ENCODE measurements at places on chromosomes 2 and 18.

- DNase-seq, result no peak
Observed at GRCh38 chr2:23327416-23327815, 57.6 kb upstream of the KLHL29 start.

- no peak for DNase-seq
Observed at GRCh38 chr2:135685361-135685760, 56.3 kb upstream of the UBXN4 start.

DNA sequence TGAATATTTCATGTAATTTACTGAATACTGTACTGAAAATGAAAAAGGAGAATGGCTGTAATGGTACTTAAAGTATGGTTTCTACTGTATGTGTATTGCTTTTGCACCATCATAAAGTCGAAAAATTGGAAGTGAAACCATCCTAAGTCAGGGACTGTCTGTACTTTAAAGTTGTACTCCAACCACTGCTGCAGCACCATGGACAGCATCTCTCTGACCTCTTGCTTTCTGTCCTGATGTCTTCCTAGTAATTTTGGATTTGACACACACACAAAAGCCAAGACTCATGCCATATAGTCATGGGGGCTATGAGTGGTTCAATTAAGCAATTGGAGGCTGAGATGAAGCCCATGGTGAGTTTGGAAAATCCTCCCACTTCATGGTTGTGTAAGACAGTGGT, 256.3 kb upstream of the PKDCC start:
- no peak for DNase-seq

- DNase-seq, result no peak
Observed at GRCh38 chr2:121245913-121246312, 39.1 kb downstream of the TFCP2L1 start.

GRCh38 chr2:226644399-226644865, 155.2 kb downstream of the IRS1 start:
- no peak for DNase-seq

DNA sequence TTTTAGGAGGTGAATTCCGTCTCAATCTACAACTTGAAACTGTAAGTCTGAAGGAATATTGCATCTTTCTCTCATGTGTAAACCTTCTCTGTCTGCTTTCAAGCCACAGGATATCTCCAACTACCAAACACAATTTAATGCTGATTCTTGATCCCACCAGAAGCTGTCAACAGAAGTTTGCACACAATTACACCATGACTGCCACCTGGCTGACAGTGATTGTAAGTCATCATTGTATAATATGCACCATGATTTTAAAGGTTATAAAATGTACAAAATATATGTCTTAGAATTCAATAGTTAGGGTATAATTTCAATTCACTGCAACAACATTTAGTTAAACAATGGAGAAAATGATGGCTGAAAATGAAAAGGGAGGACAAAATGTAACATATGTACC, 18.4 kb downstream of the PREPL start:
- peak; percentile 40 for DNase-seq

DNA sequence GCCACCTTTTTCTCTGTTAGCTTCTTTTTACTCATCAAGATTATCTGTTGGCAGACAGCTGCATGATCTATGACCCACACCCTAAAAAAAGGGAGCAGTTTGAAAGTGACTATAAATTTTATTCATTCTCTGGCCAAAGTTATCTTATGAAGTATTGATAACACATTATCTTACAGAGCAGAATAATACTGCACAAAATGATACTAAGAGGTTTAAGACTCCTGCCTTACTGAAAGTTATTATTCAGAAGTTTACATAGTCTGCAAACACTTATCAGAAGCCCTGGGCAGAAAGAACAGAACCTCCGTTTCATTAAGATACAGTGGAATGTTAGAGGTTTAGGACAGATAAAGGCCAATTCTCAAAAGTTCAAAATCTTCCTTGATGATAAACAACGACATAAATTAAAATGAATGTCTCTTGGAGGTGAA, 78.2 kb downstream of the ZEB2 start:
- DNase-seq, result no peak

- DNase-seq, result no peak
Observed at GRCh38 chr2:20521682-20522189, 74.9 kb downstream of the RHOB start.

DNA sequence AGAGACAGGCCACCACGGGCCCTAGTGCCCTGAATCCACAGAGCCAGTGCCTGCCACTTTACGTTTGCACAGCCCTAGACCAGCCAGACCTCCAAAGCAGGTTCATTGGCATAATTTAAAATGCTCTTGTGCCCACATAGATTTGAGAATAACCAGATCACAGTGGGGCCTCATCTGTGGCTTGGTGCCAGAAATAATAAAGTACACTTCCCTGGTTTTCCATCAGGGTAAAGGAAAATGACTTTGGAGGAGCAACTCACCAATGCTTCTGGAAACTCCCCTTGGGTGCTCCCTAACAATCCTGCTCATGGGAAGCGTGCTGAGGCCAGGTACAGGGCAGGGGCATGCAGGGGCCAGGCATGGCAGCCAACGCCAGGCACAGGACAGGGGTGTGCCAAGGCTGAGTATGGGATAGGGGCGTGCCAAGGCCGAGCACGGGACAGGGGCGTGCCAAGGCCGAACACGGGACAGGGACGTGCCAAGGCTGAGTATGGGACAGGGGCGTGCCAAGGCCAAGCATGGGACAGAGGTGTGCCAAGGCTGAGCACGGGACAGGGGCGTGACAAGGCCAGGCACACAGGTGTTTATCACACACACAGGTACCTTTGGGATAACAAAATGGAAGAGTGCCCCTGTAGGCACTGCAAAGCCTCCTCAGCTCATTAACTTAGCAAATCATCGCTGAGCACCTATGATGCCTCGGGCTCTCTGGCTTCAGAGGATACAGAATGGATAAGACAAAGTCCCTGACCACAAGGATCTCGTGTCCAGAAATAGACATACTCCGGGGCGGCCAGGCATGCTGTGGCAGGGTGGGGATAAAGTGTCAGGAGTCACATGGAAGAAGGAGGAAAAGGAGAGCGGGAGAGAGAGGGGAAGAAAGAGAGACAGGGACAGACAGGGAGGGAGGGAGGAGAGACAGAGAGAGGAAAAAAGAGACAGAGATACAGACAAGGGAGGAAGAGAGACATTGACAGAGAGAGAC, 334.7 kb downstream of the EIPR1 start:
- no peak for DNase-seq

- DNase-seq, result peak; percentile 48
Observed at GRCh38 chr2:72780477-72780876, 45.4 kb downstream of the EXOC6B start.

- no peak for DNase-seq
Observed at GRCh38 chr2:24077535-24077877, 1.4 kb upstream of the SF3B6 start.

- no peak for DNase-seq
Observed at GRCh38 chr2:15363142-15363541, 198.0 kb downstream of the NBAS start.

GRCh38 chr18:54387631-54388030, 29.9 kb downstream of the C18orf54 start:
- DNase-seq, result no peak

GRCh38 chr2:165273176-165273575, 34.0 kb downstream of the SCN2A start:
- no peak for DNase-seq

GRCh38 chr18:76350134-76351025, 144.7 kb downstream of the ZNF516 start:
- no peak for DNase-seq

DNA sequence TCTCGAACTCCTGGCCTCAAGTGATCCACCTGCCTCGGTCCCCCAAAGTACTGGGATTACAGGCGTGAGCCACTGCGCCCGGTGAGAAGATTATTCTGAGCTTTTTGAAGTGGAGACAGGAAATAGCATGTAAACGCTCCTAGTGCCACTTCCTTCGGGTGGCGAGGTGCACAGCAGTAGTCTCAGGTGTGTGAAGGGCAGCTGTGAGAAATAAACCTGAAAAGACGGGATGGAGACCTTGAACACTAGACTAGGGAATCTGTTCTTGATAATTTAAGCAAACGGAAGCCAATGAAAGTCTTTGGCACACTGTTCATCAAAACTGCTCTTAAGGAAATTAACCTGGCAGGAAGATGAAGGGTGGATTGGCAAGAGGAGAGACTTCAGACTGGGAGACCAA, 439 bp upstream of the PLEKHH2 start:
- DNase-seq, result no peak

DNA sequence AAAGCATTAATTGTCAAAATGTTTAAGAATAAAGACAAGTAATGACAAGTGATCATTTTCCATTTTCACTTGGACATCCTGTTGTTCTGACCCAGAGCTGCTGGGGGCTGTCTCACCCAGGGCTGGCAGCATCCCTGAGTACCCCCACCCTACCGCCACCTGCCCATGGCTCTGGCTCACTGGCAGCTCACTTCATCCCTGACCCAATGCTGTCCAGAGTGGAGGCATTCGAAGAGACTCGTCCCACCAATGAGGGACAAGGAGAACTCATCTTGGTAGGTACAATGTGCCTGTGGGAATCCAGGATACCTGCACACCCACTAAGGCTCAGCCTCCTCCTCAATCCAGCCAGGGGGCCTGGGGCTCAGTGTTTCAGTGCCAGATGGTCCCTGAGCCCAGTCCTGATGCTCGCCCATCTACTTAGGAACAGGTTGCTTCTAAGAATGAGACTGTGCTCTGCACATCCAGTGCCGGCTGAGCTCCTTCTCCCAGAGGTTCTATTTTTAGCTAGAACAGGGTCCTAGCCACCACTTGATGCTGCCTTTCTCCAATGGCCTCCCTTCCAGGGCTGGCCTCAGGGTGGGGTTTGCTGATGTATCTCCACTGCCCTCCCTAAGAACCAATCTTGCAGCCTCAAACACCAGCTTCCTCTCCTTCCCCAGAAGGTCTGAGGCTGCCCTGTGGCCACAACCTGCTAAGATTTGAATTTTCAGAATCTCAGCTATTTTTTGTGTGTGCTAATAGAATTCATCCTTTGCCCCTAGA, 53.7 kb downstream of the ADD2 start:
- DNase-seq, result no peak

GRCh38 chr2:70942396-70943204, 6.9 kb downstream of the ATP6V1B1 start:
- DNase-seq, result no peak

- no peak for DNase-seq
Observed at GRCh38 chr18:49933530-49934128, 120.3 kb upstream of the ACAA2 start.

GRCh38 chr2:13652531-13653313, 936.0 kb downstream of the TRIB2 start:
- DNase-seq, result no peak

DNA sequence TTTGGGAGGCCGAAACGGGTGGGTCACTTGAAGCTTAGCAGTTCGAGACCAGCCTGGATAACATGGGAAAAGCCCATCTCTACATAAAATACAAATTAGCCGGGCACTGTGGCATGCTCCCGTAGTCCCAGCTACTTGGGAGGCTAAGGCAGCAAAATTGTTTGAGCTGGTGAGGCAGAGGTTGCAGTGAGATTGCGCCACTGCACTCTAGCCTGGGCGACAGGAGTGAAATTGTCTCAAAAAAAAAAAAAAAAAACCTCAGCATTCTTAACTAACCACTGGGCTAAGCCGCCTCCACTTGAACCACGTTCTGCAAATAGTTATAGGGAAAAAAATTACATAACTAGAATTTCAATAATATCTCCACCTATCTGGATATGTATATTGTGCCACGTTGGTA, 2.3 kb downstream of the FOXI3 start:
- DNase-seq, result no peak

DNA sequence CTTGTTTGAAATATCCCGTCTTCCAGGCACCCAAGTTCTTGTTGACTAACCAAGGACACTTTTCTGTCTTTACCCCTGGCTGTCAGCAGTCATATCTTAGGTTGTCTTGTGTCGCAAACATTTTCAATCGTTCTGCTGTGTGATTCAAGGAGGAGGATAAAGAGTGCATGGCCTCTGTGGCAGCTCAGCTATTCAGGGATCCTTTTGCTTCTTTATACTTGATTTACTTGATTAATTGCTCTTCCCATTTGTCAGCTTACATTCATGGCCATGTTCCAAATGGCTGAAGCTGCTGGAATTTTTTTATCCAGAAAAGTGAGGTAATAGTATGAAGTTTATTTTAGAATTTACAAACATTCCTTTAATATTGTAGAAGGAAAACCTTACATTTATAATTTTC, 97.3 kb upstream of the FZD5 start:
- DNase-seq, result no peak

DNA sequence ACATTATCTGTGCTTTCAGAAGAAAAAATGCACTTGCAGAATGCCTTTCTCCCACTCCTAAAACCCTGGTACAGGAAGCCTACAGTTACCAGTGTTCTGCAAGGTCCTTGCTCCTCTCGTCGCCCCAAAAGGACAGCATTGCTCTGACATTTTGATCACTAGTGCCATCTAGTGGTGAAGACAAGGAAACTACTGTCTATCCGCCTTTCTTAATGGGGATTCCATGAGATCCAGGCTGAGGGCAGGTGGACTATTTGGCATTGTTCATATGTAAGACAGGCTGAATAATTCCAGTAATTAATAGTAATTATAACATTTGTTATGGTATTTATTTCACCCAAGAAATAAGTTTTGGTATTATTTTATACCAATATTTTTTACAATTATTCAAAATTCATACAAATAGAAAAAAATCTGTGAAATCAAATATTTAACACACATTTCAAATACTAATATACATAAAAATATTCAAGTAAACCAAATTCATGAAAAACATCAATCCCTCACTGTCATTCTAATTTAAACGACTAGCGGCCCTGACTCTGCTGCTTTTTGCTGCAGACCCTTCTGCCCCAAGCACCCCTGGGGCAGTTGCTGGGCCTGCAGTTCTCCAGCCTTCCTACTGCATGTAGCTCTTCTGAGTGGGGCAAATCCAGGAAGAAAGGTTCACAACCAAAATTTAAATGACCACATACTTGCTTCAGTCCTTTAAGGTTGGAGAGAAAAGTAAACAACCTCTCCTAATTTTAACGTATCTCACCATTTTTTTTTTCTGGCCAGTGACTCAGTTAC, 19.0 kb downstream of the TPGS2 start:
- peak; percentile 88 for DNase-seq

DNA sequence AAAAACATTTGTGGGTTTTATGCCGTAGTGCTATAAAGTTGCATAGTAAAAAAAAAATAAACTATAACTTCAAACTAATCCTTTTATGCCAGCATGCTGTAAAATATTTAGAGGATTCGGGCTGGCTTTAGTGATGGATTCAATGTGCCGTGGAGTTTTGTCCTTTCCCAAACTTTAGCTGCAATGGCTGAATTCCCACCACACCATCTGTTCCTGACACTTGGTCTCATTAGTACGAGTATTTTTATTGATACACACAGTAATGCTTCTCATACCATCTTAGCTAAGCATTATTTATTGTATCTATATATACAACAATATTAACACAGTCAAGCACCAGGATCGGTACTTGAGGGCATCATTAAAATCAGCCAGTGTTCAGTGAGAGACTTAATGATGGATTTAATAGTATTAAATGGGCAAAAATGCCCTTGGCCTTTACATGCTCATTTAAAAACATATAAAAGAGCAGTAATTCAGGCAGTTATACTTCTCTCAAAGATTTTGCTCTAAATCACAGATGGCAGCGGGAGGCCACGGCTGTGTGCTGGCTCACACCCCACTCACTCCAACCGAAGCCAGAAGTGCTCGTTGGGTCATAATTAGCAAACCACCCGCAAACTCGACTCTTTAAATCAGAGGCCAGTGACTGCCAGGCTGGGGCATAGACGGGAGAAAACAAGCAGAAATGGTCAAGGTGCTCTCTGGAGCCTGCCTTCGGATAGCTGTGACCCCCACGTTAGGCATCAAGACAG, 297.0 kb upstream of the REV1 start:
- peak; percentile 65 for DNase-seq

- no peak for DNase-seq
Observed at GRCh38 chr2:48511849-48512470, 18.0 kb upstream of the STON1 start.

Measured in cerebellar cortex (tissue), 1 donor.